ENCODE measurements at places on chromosomes 4 and X.

GRCh38 chrX:27085346-27085745 lies 377.8 kb downstream of the PPP4R3C start:
- DNase-seq: no peak
- H3K27ac ChIP-seq: no peak overlapping the region
- H3K27me3 ChIP-seq: no peaks in the 10 kb centered on the region

- no peak overlapping the region for H3K27ac ChIP-seq
- no peaks in the 10 kb centered on the region for H3K4me1 ChIP-seq
- no peaks in the 10 kb centered on the region for H3K36me3 ChIP-seq
- no peak overlapping the region for H3K4me3 ChIP-seq
Measured at GRCh38 chr4:98544141-98544817, 114.1 kb downstream of the TSPAN5 start.

- no peak for DNase-seq
- no peaks in the 10 kb centered on the region for H3K36me3 ChIP-seq
- no peak overlapping the region for H3K4me3 ChIP-seq
- H3K27me3 ChIP-seq: no peaks in the 10 kb centered on the region
- no peak overlapping the region for H3K27ac ChIP-seq
- no peaks in the 10 kb centered on the region for H3K4me1 ChIP-seq
Measured at GRCh38 chr4:104575278-104575677, 80.6 kb upstream of the CXXC4 start.

DNA sequence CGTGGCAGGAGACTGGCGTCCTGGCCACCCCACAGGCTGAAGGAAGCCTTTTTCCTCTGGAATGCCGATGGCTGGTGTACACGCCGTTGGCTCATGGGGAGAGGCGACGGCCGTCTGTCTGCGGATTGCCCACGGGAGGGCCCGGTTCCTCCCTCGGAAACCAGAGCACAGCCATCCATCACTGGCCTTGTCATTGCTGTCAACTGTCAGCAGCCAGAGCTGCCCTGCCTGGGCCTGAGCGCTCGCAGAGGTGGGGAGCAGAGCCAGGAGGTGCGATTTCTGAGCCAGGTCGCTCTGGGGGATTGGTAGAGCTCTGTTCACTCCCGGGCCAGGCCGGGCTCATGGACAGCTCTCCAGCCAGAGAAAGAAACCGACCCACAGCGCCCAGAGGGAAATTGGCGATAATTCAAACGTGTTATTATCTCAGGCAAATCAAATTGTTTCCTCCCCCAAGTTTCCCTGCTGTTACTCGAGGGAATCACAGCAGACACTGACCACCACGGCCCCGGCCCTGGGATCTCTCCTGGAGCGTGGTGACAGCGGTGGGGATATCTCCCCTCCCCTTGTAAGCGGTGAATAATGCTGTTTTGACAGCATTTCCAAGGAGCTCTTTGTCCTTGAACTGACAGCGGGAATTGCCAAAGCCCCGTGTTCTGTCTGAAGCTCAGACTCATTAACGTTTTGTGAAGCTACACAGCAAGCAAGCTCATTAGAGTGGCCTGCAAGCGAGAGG lies 220.9 kb upstream of the PSAPL1 start:
- no peaks in the 10 kb centered on the region for H3K36me3 ChIP-seq
- DNase-seq: no peak
- H3K4me1 ChIP-seq: no peaks in the 10 kb centered on the region
- no peaks in the 10 kb centered on the region for H3K27me3 ChIP-seq
- no peak overlapping the region for H3K4me3 ChIP-seq
- no peak overlapping the region for H3K27ac ChIP-seq

DNA sequence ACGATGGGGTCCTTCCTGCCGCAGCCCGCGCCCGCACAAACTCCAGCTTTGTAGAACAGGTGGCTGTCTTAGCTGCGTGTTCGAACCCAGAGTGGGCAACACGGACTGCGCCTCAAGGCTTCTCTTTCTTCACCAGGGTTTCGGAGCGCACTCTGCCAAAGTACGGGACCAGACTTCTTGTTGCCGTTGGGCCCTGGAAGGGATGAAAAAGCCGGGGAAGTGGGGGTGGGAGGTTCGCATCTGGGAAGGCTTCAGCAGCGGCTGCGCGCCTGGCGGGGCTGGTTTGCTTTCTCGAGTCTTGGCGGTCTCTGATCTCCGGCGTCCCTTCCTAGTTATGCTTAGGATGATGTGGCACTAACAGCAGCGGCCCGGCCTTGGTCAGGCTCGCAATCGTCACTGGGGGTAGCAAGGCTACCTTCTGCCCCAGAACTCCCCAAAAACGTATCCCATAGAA lies 673 bp downstream of the PARM1 start:
- peak overlapping the region; percentile 86 for H3K27ac ChIP-seq
- H3K36me3 ChIP-seq: no peaks in the 10 kb centered on the region
- no peaks in the 10 kb centered on the region for H3K27me3 ChIP-seq
- H3K4me1 ChIP-seq: no peaks in the 10 kb centered on the region
- DNase-seq: peak; percentile 27
- peak overlapping the region; percentile 72 for H3K4me3 ChIP-seq

DNA sequence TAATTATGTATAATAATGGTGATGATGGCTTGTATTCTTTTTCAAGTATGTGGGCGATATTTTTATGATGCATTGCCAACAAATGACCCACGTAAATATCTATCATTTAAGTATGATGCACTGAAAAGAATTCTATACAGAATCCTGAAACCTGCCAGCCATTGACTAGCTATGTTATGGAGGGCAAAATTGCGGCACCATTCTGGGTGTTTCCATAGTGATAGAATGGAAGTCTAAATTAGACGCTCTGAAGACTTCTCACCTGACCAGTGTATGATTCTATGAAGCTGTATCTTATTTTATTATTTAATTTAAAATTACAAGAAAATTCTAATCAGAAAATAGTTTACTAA lies 677 bp upstream of the CENPC start:
- H3K4me3 ChIP-seq: peak overlapping the region; percentile 58
- no peaks in the 10 kb centered on the region for H3K36me3 ChIP-seq
- H3K27me3 ChIP-seq: no peaks in the 10 kb centered on the region

- no peaks in the 10 kb centered on the region for H3K27me3 ChIP-seq
- no peak overlapping the region for H3K27ac ChIP-seq
Measured at GRCh38 chrX:63128509-63128908, 222.6 kb downstream of the SPIN4 start.

DNA sequence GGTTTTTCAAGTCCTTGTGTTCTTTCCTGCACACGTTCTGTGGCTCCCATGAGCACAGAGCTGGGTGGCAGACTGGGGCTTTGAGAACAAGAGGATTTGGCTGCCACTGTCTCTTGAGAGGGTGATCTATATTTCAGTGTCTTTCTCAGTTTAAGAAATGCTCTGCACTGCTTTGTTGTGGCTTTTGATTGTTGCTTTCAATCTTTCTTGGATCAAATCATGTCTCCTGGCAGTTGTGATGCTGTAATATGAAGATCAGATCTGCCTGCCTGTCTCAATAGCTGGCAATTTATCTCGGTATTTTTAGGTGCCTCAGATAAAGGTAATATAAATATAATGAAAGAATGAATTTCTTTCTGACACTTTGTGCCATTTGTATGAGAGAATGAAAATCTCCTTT lies 273.3 kb upstream of the LCORL start:
- no peaks in the 10 kb centered on the region for H3K27me3 ChIP-seq
- no peaks in the 10 kb centered on the region for H3K36me3 ChIP-seq
- H3K27ac ChIP-seq: no peak overlapping the region
- H3K4me1 ChIP-seq: no peaks in the 10 kb centered on the region
- no peak for DNase-seq
- H3K4me3 ChIP-seq: no peak overlapping the region

GRCh38 chr4:16158504-16158852 lies 67.8 kb downstream of the TAPT1 start:
- no peak for DNase-seq
- H3K36me3 ChIP-seq: peaks cover 7% of the 10 kb centered on the region
- H3K27me3 ChIP-seq: no peaks in the 10 kb centered on the region
- H3K4me3 ChIP-seq: no peak overlapping the region

- H3K4me3 ChIP-seq: no peak overlapping the region
- no peaks in the 10 kb centered on the region for H3K36me3 ChIP-seq
- H3K27ac ChIP-seq: no peak overlapping the region
- no peaks in the 10 kb centered on the region for H3K27me3 ChIP-seq
- H3K4me1 ChIP-seq: no peaks in the 10 kb centered on the region
- no peak for DNase-seq
Measured at GRCh38 chrX:149825424-149825823, 43.7 kb downstream of the MAGEA9 start.

- DNase-seq: no peak
- no peaks in the 10 kb centered on the region for H3K4me1 ChIP-seq
- H3K36me3 ChIP-seq: no peaks in the 10 kb centered on the region
- no peaks in the 10 kb centered on the region for H3K27me3 ChIP-seq
- H3K27ac ChIP-seq: no peak overlapping the region
Measured at GRCh38 chr4:182346675-182347375, 103.6 kb downstream of the TENM3 start.

DNA sequence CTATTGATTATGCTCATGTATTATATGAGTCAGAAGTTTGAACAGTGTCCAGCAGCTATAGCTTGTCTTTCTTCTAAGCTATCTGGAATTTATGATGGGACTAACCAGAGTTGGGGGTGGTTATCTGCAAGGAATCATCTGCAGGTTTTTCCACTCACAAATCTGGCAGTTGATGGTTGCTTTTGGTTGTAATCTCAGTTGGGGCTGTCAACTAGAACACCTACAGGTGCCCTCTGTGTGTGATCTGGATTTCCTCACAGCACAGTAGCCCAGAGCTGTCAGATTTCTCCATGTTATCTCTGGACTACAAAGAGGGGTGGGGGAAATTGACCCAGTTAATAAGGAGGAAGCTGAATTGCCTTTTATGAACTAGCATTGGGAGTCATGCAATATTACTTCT lies 51.4 kb upstream of the MAP9 start:
- no peaks in the 10 kb centered on the region for H3K4me1 ChIP-seq
- no peaks in the 10 kb centered on the region for H3K27me3 ChIP-seq
- no peak for DNase-seq

DNA sequence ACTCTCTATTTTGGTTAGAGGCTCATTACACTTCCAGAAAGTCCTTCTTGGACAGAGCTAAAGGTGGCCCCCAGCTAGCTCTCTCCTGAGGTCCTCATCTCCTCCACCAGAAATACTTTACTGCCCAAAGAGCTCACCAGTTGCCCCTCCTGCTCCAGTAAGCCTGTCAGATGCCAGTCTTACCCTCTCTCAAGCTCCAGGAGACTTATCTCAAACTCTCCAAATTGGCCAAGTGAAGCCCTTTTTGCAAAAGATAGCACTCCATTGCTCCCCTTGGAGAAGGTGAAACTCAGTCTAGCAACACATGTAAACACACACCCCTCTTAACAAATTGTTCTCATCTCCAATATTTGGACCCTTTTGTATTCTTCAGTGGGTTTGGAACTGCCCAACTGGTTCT lies 128.5 kb downstream of the ZNF330 start:
- DNase-seq: no peak
- H3K4me3 ChIP-seq: no peak overlapping the region
- H3K27ac ChIP-seq: no peak overlapping the region
- H3K27me3 ChIP-seq: no peaks in the 10 kb centered on the region
- H3K4me1 ChIP-seq: no peaks in the 10 kb centered on the region

- H3K4me1 ChIP-seq: no peaks in the 10 kb centered on the region
- no peak overlapping the region for H3K4me3 ChIP-seq
- H3K36me3 ChIP-seq: no peaks in the 10 kb centered on the region
- no peak overlapping the region for H3K27ac ChIP-seq
- DNase-seq: no peak
- H3K27me3 ChIP-seq: no peaks in the 10 kb centered on the region
Measured at GRCh38 chrX:41875142-41875541, 48.2 kb downstream of the CASK start.

GRCh38 chr4:11268149-11268548 lies 160.5 kb downstream of the HS3ST1 start:
- no peak overlapping the region for H3K27ac ChIP-seq
- H3K36me3 ChIP-seq: no peaks in the 10 kb centered on the region
- H3K4me1 ChIP-seq: no peaks in the 10 kb centered on the region
- H3K4me3 ChIP-seq: no peak overlapping the region

- H3K36me3 ChIP-seq: no peaks in the 10 kb centered on the region
- no peaks in the 10 kb centered on the region for H3K27me3 ChIP-seq
- peak within 1 kb of the TSS; percentile 81 for H3K27ac ChIP-seq
Measured at GRCh38 chrX:53081925-53082772, at the start of gene TSPYL2. Gene TSPYL2 (plus strand): TSS chrX:53082367. CDS start chrX:53082499, 132 bp downstream.
